Stimulated activated naive CD4-positive, alpha-beta T cell (primary cell): ENCODE measurements at places on chromosomes 6 and 20.

GRCh38 chr6:43871933-43872332 lies 101.9 kb downstream of the VEGFA start:
- DNase-seq: no peak

- no peak for DNase-seq
These were observed 111.6 kb downstream of the ERMARD start for GRCh38 chr6:169862892-169863525.

DNA sequence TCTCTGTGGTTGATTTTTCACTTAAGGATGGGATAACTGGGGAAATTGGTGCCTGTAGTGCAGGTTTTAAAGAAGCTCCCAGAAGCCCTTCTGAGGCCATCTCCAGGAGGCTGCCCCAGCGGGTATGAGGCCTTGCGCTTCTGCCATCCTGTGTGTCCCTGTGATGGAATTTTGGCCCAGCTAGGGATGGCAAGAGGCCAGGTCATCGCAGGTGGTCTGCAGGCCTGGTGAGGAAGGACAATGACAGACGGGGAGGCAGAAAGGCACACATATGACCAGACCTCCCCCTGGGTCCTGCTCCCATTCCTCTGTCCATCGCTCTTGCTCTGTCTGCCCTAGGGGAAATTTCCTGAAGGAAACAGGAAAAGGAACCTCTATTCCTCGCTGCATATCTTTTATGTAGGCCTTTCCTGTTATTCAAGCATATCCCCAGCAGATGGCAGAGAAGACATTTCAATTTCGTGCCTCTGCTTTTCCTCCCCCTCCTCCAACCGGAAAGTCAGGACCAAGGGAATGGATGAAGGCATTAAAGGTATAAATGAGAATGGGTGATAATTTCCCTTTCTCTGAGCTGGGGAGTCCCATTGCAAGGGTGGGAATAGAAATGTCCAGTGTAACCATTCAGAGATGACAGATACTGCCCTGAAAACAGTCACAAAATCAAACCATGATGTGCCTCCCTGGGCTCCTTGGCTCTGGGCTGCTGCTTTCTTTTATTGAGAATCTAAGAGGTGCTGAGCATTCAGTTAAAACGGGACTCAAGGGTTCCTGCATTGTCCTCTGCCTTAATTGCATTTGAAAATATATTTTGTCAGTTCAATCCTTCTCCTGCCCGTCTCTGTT lies 17.6 kb upstream of the HLA-F start:
- peak; percentile 44 for DNase-seq

DNA sequence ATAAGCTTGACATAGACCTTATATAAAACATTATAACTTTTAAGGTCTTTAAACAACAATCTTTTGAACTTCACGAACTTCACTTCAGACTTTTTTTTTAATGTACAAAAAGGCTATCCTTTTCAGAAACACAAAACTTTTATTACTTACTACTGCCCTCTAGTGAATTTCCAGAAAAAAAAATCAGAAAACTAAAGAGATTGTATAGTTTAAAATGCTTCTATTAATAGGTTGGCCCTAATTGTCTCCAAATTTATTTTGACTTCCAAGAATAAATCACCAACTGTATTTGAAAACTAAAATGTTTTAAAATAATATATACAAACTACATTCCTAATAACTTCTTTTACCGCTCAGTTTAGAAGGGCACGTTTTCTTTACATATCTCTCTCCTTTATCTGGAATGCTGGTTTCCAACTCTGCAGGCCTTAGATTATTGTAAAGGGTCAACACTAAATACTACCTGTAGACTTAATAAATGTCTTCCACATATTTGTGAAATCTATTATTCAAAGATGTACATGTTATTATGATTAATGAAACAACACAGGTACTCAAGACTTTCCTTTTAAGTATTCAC lies 66.8 kb downstream of the LMBRD1 start:
- no peak for DNase-seq

GRCh38 chr6:136404627-136405419 lies 115.2 kb upstream of the BCLAF1 start:
- no peak for DNase-seq

GRCh38 chr6:170006071-170006899 lies 254.9 kb downstream of the ERMARD start:
- no peak for DNase-seq

- DNase-seq: peak; percentile 49
These were observed 117.8 kb downstream of the RTN4IP1 start for GRCh38 chr6:106511288-106512047.

- DNase-seq: no peak
These were observed 1022.2 kb upstream of the GJE1 start for GRCh38 chr6:141110481-141110880.
